ENCODE measurements at places on chromosomes 5 and 9.

DNA sequence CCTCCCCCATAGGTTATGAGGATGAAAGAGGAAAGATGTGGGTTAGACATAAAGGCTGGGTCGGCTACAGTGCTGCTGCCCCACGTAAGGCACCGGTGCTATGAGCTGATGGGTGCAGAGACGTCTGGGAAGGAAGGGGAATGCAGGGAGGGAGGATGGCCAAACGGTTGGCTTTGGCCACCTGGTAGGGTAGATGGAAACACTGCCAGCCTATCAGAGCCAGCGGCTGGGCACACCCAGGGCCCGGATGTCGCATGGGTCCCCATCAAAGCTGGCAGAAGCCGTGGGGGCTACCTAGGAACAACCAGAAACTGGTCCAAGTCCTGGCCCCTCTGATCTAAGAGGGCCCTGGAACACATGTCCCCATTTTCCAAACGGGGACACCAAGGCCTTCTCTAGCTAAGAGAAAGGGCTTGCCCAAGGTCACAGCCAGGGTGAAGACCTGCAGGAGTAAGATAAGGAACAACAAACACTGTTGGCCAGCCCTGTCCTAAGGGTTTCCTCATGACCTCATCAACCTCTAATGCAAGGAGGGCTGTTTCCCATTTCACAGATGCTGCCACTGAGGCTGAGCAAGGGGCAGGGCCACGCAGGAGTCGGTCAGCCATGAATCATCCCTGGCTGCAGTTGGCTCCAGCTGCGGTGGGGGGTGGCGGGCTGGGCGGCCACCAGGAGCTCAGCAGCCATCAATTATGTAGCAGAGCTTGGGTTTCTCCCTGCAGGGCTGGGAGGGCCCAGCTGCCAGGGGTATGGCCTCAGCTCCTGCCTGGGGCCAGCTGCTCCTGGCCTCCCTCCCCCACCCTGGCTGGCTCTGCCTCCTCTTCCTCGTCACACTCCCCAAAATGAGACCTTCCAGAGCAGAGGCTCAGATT is 4.9 kb downstream of the SH3GLB2 start:
- DNase-seq, result peak; percentile 84

DNA sequence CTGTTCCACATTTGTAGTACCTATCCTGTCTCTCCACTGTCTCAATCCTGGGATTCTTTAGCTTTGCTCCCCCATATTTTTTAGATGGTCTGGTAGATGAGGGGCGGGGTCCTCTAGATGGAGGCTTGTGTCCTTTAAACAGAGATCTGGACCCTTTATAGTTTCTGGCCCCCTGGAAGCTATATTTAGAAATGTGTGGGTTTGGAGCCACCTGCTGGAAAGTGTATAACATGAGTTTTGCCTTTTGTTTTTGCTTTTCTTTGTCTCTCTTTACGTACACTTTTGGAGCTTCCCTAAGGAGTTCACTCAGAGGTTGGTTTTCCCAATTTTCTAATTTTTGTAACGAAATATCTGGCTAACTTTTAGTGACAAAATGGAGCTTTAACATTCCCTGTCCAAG is 110.7 kb downstream of the CFAP95 start:
- DNase-seq, result no peak

- DNase-seq, result no peak
Measured at GRCh38 chr5:124747791-124748686, 1.6 kb upstream of the ZNF608 start.

DNA sequence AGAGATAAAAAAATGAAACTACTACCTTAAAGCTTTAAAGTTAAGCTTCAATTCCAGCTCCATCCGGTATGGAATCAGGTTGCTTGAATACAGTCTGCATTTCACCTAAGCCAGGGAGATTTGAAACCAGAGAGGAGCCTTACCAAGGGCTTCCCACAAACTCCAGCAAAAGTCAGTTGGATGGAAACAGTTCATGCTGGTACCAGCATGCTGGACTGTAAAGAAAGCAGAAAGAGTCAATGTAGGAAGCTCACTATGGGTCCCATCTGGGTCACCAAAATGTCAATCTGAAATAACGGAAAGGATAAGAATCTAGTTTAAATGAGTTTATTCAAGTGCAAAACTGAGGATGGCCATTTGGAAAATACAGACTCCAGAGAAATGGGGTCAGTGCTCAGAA is 65.3 kb downstream of the CDO1 start:
- DNase-seq, result no peak

DNA sequence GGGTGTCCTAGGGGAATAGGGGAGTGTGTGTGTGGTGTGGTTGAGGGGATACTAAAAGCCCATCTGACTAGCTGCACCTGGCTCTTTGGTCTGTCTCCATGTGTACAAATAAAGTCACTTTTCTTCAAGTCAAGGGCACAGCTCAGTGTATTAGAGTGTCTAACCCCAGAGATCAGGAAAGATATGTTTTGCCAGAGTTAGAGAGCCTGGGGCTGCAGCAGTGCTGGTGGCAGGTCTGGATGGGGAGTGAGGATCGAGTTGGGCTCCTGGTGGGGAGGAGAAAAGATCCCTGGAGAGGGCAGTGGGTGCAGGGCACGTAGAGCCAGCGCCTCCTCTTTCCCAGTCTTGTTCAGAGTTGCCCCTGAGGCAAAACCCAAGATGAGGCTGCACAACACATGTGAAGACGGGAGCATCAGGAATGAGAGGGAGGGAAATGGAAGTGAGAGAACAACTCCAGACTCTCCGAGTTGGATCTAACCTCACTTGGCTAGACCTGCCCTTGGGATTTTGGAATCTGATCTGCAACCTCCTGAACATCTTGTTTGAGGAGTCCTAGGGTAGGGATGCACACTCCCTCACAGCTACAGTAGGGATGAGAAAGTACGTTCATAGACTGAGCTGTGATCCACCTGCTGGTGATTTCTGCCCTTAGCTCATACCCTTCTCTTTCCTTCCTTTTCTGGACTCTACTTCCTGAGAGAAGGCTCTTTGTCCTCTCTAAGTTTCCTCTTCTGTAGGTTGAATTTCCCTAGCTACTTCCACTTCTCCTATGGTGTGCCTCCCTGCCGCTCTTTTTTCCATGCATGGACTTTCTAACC is 309.9 kb downstream of the ZSWIM6 start:
- peak; percentile 43 for DNase-seq

Measured in GM03348 (cell line).